ENCODE measurements at places on chromosomes 5 and 9.
A peak's percentile ranks its signal among the peaks of the same experiment; 100 is the strongest.

GRCh38 chr5:148956477-148957385 lies 106.1 kb downstream of the SH3TC2 start:
- DNase-seq, result no peak

DNA sequence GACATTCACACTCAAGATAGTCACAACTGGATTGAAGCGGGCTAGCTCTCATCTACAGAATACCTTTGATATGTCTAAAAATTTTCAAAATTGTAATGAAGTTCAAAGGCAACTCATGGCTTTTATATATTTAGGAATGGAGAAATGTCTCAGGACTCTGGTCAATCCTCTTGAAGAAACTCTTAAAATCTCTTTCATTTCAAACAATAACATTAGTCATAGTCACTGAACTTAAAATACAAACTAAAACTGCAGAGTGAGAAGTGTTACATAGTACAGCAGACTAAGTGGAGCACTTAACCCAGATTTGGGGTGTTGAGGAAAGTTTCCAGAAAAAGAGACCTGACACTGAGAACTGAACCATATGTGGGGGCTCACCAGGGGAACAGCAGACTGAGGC lies 20.7 kb downstream of the FANCC start:
- no peak for DNase-seq

DNA sequence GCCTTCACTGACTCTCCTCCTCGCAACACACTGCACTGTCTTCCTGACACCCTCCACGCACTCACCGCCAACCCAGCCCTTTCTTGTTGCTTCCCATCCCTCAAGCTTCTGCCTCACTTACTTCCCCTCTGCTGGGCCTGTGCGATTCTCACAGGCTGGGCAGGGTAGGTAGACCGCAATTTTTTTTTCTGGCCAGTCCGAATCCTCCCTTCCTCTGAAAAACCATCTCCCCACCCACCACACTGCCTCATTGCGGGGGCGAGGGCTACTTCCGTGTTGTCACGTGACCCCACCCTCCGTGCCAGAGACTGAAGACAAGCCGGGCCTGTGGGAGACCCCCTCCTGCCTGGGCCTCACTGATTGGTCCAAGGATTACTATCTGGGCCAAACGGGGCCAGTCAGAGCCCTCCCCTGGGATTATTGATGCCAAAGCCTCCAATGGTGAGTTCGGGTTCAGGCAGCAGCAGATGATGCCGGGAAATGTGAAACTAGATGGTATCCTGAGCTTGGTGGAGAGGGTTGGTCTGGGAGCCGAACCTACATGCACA lies 73.1 kb downstream of the STK10 start:
- DNase-seq, result no peak

DNA sequence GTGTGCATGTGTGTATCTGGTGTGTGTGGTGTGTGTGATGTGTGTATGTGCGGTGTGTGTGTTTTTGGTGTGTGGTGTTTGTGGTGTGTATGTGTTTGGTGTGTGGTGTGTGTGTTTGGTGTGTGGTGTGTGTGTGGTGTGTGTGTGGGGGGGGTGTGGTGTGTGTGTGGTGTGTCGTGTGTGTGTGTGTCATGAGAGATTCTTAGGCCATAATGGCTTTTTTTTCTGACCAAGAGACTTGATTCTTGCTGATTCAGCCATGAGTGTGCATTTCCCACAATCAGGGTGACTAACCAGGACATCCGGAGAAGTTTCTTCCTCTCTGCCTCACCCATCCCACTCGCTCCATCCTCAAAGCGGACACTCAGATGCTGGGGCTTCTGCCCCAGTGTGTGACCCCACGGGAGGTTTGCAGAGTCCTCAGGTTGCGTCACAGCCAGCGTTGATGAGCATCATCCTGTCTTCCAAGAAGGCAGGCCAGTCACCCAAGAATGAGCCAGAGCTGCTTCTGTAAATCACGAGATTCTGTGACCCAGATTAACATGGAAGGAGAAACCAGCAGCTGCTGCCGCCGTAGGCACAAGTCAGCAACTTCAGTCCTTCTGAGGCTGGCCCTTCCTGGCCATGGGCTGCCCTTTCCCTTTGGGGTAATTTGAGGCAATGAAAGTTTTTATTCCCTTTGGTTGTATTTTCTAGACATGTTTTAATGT lies 12.5 kb upstream of the CTSL start:
- DNase-seq, result peak; percentile 53

DNA sequence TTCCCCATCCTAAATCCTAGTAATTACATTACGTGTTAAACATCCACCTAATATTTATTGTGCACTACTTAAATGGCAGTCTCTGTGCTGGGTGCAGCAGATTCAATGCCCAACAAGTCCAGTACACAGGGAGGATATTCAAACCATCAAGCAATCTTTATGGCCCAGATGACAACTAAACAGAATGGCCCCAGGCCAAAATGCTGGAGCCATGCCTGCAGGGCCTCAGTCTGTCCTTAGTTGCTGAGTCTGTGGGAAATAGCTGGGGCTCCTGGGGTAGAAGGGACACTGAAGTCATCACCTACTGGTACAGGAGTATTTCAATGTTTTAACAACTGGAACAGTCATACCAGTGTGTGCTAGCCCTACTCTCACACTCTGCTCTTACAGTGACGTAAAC lies 153.5 kb downstream of the ZNF608 start:
- DNase-seq, result no peak

- DNase-seq, result no peak
Measured at GRCh38 chr5:118953652-118954005, 34.7 kb downstream of the DTWD2 start.

DNA sequence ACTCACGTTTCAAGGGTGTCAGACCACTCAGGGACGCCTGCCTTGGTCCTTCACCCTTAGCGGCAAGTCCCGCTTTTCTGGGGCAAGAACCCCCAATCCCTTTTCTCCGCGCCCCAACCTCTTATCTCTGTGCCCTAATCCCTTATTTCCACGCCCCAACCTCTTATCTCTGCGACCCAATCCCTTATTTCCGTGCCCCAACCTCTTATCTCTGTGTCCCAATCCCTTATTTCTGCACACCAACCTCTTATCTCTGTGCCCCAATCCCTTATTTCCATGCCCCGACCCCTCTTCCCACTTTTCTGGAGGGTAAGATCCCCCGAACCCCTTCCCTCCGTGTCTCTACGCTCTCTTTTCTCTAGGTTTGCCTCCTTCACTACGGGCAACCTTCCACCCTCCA lies 139.4 kb downstream of the DAB2IP start:
- no peak for DNase-seq

DNA sequence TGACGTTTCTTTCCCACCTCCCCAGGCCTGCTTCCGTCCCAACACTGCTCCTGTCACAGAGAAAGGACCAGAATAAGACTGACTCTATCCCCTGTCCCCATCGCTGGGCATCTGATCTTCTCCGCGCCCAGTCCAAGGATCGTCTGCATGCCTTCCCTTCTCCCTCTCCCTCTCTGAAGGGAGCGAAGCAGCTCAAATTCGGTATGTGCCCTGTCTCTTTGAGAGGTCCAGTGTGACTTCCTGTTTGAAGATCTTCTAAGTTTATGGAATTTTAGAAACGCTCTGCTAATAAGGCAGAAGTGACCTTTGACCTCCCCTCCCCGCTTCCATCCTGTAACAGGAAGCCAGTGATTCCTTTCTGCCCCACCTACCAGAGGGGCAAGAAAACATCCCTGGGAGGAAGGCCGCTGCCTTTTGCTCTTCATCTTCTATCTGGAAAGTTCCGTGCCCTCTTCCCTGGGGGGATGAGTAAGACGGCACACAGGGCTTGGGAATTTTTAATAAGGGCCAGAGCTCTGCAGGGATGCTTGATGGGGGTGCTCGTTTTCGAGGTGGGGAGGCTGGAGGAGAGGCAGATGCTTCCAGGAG lies 40.7 kb upstream of the RNU6ATAC start:
- DNase-seq, result no peak

DNA sequence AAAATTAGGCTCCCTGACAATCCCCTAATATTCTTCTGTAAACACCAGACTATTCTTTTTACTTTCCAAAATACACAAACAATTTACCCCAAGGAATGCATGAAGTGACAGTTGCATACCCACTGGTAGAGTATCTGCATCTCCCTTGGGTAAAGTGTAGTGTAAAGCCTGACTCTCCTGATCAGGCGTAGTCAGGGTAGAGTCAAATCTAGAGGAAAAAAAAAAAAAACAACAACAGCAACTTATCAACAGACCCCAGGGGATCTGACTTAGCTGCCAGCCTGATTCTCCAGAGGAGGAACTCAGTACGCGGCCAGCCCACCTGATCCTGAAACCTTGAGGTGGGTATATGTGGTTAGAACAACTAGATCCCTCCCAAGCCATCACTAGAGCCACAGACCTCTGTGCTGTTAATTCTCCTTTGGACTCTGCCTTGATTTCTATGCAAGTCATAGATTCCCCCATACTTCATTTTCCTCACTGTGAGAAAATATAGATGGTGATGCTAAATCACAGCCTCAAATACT lies 61.0 kb downstream of the ZNF608 start:
- no peak for DNase-seq

DNA sequence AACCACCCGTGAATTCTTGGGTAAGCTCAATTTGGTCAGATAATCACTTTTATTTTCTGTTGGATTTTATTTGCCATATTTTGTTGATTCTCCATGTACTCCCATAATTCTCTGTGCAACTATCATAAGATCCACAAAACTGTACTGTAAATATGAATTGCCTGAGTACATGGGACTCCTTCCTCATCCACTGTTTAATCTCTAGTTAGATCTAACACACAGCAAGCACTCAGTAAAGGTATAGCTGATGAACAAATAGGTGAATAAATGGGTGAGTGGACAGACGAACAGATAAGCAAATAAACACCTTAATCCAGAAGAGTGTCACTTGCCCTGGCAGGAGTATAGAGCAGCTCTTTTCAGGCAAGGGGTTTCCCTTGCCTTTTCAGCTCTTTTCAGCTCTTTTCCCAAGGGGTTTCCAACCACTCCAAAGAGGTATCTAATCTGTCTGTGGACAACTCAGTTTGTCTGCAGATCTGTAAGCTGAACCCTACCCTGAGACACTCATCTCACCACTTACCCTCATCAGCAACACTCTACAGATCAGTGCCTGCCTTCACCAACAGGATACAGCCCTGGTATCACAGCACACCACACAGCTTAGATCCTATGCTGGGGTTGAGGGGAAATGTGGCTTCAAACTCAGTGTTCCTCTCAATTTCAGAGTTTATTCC lies 51.2 kb downstream of the SIL1 start:
- DNase-seq, result no peak

DNA sequence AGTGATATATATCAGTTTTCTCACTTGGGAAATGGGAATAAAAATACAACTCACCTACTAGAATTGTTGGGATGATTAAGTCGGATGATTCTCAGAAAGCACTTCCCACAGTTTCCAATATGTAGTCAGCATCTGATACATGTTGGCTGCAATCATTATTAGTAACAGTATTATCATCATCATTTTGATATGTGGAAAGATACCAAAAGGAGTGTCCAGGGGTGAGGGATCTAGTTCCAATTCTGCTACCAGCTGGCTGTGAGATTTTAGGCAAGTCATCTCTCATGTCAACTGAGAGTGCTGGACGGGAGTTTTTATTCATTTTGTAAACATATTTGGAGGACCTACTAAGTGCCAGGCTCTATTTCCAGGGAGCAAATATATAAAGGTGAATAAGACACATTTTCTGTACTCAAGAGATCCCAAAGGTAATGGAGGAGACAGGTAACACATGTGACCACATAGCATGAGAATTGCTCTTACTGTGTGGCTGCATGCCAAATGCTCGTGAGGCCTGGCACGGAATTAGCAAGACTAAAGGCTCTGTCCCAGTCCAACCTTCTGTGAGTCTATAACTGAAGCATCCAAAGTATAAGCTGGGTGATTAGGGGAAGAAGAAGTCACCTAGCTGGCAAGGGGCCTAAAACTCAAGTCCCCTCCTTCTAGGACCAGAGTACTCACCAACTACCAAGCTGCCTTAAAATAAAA lies 83.0 kb downstream of the GRIA1 start:
- no peak for DNase-seq

DNA sequence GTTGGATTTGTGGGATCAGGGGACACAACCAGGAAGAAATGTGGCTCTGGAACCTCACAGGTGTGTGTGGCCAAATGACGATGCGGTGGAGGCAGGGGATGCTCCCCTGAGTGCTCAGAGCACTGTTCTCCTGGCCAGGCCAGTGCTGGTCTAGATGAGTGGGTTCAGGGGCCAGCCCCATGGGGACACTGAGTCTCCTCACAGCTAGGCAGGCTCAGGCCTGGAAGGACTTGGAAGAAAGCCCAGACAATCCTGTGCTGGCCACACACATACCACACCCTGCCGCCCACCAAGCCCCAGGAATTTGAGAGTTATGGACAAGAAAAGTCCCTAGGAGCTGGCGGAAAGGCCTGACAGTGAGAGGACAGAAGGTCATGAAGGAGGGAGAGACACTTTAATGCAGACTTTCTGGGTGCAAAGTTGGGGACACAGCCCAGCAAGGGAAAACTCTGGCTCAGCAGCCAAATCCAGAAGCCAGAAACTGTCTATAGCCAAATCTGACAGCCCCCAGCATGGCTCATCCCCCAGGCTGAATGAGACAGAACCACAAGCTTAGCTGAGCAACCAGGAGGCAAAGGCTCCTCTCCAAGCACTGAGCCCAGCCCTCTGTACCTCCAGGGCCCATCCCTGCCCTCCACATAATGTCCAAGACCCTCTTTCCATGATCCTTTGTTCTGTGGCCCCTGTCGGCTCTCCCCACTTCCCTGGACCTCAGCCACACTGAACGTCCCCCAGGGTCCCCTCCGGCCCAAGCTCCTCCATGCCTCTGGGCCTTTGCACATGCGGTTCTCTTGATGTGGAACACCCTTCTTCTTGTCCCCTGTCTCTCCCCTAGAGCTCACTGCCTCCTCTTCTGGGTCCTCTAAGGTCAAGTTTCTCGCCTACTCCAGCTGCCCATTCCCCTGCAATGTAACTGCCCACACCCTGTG lies 22.4 kb downstream of the LHX6 start:
- DNase-seq, result no peak

DNA sequence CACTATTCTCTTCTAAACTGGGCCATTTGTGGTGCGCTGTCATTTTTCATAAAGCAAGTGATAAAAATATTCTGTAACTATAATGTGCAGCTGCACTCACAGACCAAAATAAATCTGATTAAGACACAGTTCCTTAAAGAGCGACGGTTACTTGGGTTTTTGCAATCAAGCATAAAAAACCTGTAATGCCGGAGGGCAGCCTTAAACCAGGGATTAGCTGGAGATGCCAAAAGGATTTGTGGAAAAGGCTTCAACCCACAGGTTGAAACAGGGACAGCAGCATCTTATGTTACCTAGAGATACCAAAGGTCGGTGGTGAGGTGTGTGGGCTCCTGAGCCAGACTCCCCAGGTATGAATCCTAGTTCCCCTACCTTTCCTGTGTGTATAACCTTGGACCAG lies 49.3 kb downstream of the CTNND2 start:
- no peak for DNase-seq

- no peak for DNase-seq
Measured at GRCh38 chr5:55700745-55701144, 11.4 kb downstream of the SLC38A9 start.

DNA sequence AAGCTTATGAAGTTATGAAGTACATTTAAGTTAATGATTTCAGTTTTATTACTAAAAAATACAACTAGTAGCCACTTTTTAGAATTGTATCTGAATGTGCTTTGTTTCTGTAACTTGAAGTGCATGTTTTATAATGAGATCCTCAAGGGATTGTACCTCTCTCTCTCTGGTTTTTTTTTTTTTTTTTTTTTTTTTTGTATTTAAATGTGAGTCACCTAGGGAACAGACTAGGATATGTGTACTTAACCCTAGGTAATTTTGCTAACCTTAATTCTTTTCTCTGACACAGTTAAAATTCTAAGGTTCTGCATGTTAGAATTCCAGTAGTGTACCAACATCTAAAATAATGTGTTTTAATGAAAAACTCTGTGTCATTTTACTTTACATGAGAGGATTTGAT lies 59.5 kb downstream of the CDC42SE2 start:
- DNase-seq, result no peak

Data from right lung (tissue), 10 donors.